Suprapubic skin (tissue), 4 donors: ENCODE measurements at places on chromosomes 12 and 14. TPM values are rescaled to one million over a fixed set of nuclear protein-coding genes. Genes with fewer than 3 reads are reported as not detected.

ERP27 gene
- total RNA-seq = 2.5 TPM

INHBE gene
- 0.56 TPM for total RNA-seq

BBOF1 gene
- total RNA-seq = 2.4 TPM

EMP1 gene
- total RNA-seq = 751 TPM

ZDHHC22 gene
- total RNA-seq = not detected

PPP1R36 gene
- total RNA-seq = 0.72 TPM

GALNT9 gene
- not detected for total RNA-seq

DYRK2 gene
- total RNA-seq = 16.7 TPM

TSPAN19 gene
- total RNA-seq = not detected

DNA sequence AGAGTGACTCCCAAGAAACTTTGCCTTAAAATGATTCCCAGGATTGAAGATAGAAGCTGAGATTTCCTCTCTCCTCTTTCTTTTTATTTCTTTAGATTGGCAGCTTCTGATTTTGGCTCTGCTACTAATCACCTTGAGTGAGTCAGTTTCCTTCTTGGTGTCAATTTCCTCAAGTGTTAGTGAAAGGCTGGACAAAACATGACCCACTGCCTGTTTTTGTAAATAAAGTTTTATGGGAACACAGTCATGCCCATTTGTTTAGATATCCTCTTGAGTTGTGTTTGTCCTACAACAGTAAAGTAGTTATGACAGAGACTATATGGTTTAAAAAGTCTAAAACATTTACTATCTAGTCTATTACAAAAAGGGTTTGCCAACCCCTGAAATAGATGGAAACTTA is 227.2 kb upstream of the TBX3 start:
- DNase-seq = no peak
- H3K4me1 ChIP-seq = peaks cover 2% of the 10 kb centered on the region

DNA sequence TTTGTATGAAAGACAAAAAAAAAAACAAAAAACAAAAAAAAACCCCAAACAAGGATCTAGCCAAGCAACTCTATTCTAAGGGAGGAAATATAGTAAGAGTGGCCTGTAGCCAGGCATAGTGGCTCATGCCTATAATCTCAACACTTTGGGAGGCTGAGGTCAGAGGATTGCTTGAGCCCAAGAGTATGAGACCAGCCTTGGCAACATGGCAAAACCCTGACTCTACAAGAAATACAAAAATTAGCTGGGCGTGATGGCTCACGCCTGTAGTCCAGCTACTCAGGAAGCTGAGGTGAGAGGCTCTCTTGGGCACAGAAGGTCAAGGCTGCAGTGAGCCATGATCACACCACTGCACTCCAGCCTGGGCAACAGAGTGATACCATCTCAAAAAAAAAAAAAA is 47.9 kb downstream of the TMEM117 start:
- no peak overlapping the region for H3K27ac ChIP-seq
- H3K27me3 ChIP-seq = no peaks in the 10 kb centered on the region
- DNase-seq = no peak
- no peaks in the 10 kb centered on the region for H3K4me1 ChIP-seq

GRCh38 chr12:111227476-111228420 is 141.1 kb downstream of the PHETA1 start:
- no peak for DNase-seq
- H3K27me3 ChIP-seq = peaks cover 44% of the 10 kb centered on the region
- no peaks in the 10 kb centered on the region for H3K36me3 ChIP-seq
- H3K4me3 ChIP-seq = no peak overlapping the region
- H3K27ac ChIP-seq = no peak overlapping the region

GRCh38 chr12:13073173-13073572 is 29.0 kb downstream of the FAM234B start:
- H3K4me1 ChIP-seq = no peaks in the 10 kb centered on the region
- DNase-seq = no peak
- H3K4me3 ChIP-seq = no peak overlapping the region

DNA sequence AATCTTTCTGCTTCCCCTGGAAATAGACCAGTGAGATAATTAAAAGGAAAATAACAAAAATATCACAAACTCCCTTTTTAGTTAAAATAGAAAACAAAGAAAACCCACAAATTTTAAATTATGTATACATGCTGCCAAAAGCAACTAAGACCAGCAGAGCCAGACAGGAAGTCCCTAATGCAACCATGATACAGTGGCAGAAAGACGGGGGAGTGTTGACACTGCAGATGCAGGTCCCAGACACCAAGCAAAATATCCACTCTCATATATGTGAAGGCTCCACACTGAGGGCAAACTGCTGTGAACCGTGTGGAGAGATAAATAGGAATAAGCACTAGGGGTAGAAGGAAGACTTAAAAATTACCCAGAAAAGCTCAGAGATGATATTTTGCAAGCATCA is 401.0 kb downstream of the BTG1 start:
- H3K4me3 ChIP-seq = no peak overlapping the region
- no peak overlapping the region for H3K27ac ChIP-seq
- H3K36me3 ChIP-seq = no peaks in the 10 kb centered on the region
- H3K27me3 ChIP-seq = no peaks in the 10 kb centered on the region
- no peak for DNase-seq

DNA sequence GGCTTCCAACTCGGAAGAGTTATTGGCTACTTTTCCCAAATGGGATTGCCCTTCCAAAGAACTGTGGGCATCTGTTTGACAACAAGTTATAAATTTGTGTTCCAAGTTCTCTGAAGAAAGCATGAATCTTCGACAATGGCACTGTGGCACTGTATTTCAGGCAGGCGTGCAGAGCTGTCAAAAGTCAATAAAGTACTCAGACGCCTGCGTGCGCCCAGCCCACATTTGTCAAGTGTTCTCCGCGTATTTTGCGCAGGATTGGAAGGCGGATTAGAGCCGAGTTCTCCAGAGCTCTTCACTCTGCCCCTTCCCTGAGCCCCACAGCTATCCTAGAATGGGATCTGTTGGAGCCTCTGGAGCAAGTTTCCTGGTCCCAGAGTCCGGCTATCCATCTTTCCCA is 103.2 kb downstream of the SLC25A47 start:
- H3K27ac ChIP-seq = no peak overlapping the region
- H3K4me1 ChIP-seq = peaks cover 21% of the 10 kb centered on the region
- H3K27me3 ChIP-seq = no peaks in the 10 kb centered on the region

- no peaks in the 10 kb centered on the region for H3K36me3 ChIP-seq
- H3K4me1 ChIP-seq = peaks cover 30% of the 10 kb centered on the region
- H3K4me3 ChIP-seq = no peak overlapping the region
- DNase-seq = no peak
These were observed 50.9 kb downstream of the CCDC88C start for GRCh38 chr14:91366749-91367148.

- no peaks in the 10 kb centered on the region for H3K36me3 ChIP-seq
- H3K27me3 ChIP-seq = no peaks in the 10 kb centered on the region
- H3K4me3 ChIP-seq = no peak overlapping the region
These were observed 111.1 kb upstream of the ARHGAP5 start for GRCh38 chr14:31965735-31966598.
